ENCODE measurements at places on chromosomes 7 and 10.

DNA sequence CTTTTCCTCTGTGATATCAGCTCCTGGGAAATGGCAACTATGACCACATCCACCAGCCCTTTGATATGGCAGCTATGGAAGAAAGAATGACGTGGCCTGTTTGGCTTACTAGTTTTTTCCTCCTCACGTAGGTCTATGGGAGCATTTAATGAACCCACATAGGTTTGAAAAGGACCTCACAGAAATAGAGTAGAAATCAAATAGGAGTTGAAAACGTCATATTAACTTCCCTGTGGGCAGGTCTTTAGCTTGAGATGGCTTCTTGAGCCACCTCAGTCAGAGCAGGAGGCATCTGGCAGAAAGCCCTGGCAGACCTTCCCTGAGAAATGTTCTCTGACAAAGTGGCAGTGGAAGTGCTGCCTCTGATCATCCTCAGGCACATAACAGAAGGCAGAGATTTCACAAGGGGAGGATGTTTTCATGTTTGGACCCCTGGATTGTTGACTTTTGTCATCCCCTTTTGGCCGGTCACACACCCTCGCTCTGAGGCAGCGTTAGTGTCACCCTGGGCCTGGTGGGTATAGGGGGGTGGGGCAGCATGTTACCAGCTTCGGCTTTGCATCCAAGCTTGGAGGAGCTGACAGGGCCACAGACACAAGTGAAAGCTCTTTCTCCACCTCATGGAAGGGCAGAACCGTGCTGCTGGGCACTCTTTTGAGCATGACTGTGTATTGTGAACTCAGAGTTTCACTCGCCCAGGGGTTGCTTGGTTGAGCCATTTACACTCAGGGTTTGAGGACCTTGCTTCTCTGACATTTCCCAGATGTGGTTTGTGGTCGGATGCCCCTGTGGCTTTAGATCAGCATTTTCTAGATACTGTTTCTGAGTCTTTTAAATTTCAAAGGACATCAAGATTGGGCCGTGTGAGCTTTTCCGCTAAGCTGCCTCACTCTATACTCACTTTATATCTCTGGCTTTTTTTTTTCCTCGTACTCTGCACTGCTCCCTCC is 184.2 kb downstream of the STK31 start:
- DNase-seq, result no peak

- DNase-seq, result no peak
Observed at GRCh38 chr7:28003408-28003807, 177.2 kb downstream of the JAZF1 start.

DNA sequence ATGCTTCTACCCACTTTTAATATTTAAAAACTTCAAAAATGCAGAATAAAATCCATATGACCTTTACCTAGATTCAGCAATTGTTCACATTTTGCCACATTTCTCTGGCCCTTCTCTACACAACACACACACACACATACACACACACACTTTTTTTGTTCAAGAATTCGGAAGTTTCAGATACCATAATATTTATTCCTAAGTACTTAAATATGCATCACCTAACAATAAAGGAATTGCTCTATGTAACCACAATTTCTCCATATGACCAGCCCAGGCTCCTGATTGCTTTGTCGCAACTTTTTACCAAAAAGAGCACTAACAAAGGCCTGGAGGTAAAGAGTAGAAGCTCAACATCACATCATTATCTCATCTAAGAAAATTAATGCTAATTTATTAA is 106.6 kb downstream of the FAS start:
- no peak for DNase-seq

DNA sequence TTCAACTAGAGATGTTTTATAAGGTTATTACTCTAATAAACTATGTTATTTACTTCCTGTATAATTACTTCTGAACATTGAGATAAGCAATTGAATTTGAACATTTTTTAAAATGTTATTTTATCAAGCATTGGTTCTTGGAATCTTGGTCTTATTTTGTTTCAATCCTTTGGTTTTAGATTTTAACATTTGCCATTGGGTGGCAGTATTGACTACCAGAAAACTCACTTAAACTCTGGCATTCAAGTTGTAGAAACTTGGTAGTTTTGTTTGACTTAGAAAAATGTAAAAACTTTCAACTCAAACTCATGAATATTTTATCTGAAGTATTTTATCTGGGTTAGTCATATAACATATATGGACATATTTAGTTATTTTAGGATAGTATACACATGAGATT is 48.1 kb downstream of the ATRNL1 start:
- DNase-seq, result no peak

DNA sequence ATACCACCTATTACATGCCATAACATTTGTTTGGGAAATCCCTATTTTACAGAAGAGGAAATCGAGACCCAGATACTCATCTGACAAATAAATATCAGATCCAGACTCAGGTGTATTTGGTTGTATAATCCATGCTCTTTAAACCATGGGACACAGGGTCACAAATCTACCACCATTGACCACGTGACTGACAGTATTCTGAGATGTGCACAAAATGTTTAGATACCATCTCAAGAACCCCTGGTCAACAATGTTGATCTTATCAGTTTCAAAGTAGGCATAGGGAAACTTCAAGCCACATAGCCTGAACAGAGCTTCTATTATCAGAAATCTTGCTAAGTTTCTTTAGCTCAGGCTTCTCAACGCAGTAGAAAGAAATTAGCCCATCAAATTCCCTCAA is 93.6 kb downstream of the ICA1 start:
- DNase-seq, result no peak

DNA sequence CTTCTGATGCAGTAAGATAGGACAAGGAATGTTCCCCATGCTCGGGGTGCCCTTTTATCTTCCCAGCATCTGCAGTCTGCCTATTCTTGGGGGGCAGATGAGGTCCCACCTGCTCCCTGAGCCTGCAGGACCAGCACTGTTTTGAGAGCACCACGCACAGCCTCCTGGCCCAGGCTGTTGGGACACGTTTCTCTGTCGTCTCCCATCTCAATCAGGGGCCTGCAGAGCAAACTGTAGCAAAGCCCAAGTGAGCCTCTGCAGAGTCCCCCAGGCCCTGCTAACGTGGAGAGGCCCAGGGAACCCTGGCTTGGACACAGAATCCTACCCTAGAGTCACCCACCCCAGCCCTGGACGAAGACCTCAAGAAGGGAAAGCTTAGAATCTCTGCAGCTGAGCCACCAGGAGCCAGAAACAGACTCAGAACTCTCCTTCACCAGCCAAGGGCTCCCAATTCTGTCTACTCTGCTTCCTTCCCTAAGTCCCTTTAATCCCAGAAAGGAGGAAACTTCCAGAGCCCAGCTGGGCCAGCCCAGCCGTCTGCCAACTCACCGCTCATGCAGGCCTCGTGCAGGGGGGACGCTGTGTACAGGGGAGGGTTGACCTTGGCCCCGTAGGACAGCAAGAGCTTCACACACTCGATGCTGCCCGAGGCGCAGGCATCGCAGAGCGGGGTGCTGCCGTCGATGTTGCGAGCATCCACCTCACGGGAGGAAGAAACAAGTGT is 15.6 kb downstream of the ASB13 start:
- DNase-seq, result no peak

GRCh38 chr7:130380861-130381455 is 664 bp downstream of the CPA1 start:
- no peak for DNase-seq

- no peak for DNase-seq
Observed at GRCh38 chr10:4784667-4785333, 41.2 kb upstream of the AKR1E2 start.

- DNase-seq, result no peak
Observed at GRCh38 chr10:74754381-74754821, 72.0 kb upstream of the KAT6B start.

- no peak for DNase-seq
Observed at GRCh38 chr10:71814922-71815411, 36.1 kb downstream of the PSAP start.

- DNase-seq, result no peak
Observed at GRCh38 chr7:2523461-2523936, 3.9 kb downstream of the LFNG start.

GRCh38 chr7:70410134-70410750 is 721.7 kb upstream of the GALNT17 start:
- DNase-seq, result no peak

DNA sequence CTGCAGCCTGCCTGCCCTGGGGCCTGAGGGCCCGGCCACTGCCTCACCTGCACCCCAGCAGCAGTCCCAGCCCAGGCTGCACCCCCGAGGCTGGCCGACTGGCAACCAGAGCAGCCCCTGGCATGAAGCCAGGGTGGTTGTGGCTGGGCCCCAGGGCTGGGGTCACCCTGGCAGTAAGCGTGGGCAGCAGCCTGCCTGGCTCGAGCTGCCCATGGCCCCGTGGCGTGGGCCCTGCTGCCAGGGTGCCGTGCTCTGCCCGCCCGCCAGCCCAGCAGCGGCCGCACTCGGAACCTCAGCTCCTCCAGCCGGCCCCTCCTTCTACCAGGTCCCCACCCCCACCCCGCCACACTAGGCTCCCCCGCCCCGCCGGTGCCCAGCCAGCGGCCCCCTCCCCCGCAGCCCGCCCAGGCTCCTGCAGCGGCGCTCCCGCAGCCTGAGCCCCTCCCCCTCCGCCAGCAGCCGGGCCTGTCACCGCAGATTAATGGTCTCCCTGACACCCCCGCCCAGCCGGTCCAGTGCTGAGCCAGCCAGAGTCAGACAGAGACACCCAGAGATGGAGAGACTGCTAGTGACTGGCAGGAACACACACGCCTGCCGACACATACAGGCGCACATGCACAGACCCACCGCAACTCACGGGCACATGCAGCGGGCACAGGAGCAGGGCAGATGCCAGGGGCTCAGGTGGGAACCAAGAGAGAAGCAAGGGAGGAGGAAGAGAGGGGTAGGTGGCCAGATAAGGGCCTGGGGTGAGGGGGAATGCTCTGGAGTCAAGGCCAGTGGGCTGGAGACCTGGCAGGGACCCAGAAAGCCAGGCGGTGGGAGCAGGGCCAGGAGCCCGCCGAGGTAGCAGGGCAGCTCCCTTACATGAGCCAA is 22.4 kb downstream of the KCNH2 start:
- no peak for DNase-seq

DNA sequence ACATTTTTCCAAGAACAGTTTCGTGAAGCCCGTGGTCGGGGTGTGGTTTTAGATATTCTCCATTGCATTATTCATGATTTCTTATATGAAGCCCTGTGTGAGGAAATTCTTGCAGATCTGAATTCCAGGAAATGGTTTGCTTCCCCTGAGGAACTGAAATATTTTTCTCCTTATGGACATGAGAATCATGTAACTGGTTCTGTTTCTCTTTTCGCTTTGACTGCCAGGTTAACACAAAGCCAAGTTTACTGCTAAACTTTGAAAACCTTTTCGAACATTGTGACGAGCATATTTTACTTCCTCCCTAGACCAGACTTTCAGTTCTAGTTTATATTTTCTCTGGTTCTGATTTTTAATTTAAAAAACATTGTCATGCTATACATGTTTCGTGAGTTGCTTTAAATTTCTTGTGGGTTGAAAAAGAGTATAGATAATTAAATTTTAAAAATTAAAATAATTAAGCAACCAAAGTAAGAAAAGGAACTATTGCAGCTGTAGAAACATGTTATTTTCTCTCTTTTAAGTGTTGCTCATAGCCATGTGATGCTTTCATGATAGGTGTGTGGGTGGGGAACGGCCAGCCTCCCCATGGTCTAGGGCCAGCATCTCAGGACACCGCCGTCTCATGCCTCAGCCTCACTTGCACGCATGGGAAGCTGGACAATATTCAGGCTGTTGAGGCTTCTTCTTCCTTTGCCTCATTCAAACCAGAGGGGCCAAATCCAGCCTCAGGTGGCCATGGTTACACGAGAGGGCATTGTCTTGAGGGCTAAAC is 97.1 kb downstream of the CREB5 start:
- no peak for DNase-seq

DNA sequence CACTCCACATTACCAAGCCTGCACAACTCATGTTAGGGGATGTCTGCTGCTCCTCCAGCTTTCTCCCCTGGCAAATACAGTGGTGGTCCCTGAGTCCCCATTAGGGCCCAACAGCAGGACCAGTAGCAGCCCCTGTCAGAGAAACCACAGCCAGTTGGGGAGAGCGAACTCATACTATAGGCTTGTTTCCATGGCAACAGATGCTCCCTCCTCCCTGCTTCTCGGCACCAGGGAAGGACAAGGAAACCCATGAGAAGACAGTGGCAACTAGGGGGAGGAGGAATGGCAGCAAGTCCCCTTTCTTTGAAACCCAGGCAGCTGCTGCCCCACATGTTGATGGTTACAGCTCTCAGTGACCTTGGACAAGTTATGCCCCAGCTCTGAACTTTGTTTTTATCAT is 326.4 kb downstream of the KCNMA1 start:
- no peak for DNase-seq
